ENCODE measurements at places on chromosomes 2 and 18.

DNA sequence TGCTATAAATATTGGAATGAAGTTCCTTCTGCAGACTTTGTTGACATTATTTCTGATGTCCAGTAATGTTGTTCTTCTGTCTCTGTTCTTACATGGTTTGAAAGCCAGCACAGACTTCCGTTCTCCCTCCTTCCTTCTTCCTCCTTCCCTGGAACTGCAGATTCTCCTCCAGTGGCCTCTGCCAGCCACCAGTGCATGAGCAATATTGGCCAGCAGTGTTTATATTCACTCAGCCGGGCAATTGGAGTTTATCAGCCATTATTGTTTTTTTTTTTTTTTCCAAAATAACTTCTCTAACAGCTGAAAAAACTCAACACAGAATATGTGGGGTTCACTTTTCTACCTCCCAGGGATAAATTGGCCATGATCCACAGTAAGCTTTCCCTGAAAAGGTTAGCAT, 86.8 kb downstream of the ADCYAP1 start:
- DNase-seq = no peak

DNA sequence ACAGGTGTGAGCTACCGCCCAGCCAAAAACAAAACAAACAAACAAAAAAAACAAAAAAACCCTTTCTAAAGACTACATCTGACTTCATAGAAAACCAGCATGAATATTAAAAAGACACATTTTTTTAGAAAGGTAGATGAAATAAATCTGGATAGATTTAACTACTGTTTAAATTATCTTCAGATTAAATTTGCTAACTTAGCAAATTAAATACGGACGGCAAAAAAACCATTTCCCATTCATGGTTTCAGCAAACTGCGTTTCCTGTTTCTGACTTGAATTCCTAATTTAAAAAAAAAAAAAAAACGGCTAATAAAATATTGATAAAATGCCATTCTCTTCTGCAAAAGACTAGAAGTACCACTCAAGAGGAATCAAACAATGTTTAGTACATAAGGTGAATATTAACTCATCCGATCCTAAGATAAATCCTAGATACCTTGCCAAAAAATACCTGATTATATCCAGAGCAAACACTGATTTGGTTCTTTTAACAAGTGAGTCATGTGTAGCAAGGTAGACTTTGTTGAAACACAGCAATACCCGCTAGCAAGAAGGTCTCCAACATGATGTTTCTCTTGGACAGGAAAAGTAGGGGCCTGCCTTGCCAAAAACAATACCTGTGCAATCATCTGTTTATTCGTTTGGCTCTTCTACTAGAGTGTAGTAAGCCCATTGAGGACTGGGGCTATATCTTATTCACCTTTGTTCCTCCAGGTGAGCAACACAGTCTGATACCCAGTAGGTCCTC, 96.2 kb downstream of the BARD1 start:
- no peak for DNase-seq

- DNase-seq = no peak
Measured at GRCh38 chr2:127072970-127073369, 34.0 kb downstream of the BIN1 start.

GRCh38 chr2:144358374-144358964, 161.4 kb downstream of the ZEB2 start:
- DNase-seq = peak; percentile 93

- no peak for DNase-seq
Measured at GRCh38 chr2:120245520-120246332, 6.9 kb upstream of the RALB start.

- DNase-seq = no peak
Measured at GRCh38 chr18:73615506-73615905, 532.1 kb downstream of the FBXO15 start.

- no peak for DNase-seq
Measured at GRCh38 chr2:206471524-206472062, 28.3 kb downstream of the ADAM23 start.

DNA sequence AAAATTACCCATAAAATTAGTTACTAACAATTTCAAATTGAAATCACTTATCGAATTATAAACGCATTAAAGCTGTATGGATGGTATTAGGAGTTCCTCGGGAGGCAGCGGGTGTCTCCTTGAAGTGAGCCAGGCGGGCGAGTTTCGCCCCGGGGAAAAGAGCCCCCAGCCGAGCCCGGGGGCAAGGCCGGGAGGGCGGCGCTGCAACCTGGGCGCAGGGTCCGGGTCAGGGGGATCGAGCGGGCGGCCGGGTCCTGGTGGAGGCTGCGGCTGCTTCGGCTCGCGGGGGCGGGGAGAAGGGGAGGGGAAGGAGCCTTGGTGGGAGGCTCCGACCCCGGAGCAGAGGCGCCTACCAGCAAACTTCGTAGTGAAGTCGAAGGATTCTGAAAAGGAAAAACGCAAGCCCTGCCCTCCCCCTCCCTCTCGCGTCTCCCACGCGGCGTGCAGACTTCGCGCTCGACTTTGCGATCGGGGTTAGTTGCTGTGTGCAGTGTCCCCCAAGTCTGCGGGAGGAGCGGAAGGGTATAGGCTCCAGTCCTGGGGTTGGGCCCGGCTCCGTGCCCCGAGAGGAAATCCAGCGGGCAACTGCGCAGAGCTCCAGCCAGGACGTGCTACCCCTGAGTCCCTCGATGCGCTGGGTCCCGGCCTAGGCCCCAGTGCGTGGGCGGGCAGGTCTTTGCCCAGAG, 140.8 kb downstream of the MEIS1 start:
- DNase-seq = peak; percentile 31

GRCh38 chr2:72148837-72149555, 1.3 kb upstream of the CYP26B1 start:
- DNase-seq = no peak

DNA sequence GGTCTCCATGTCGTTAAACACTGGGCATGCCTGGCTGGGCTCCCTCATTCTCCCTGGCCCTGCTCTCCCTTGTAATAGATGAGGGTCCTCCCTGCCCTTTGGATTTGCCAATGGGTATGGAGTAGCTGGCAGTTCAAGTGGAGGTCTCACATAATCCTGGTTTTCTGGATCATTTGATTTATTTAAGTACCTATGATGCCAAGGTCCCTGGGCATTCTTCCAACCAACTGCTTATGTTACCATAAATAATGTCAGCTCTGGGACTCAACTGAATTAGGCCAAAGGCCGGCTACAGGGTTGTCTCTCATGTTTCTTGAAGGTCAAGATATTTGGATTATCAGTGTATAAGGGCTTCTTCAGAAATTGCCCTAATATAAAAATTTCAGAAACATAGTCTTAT, 104.9 kb upstream of the LYPD6 start:
- no peak for DNase-seq

- DNase-seq = no peak
Measured at GRCh38 chr18:71336576-71337210, 1047.8 kb downstream of the SOCS6 start.

- DNase-seq = no peak
Measured at GRCh38 chr2:121905201-121905600, 149.8 kb downstream of the TSN start.

- DNase-seq = no peak
Measured at GRCh38 chr2:238897122-238897880, 49.4 kb downstream of the TWIST2 start.

DNA sequence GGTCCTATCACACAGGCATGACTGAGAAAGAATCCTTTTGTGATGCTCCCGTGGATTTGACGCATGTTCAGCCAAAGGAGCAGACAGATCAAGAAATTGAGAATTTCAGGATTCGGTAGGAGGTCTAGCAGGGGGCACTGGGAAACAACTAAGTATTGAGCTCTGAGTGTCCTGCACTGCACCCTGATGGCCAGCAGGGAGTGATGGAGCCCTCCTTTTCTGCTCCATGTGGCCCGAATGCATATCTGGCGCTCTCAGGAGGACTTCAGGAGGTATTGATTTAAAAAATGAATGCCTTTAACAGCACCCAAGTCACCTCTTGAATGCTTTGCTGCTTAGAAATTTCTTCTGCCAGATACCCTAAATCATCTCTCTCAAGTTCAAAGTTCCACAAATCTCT, 58.0 kb downstream of the ZNF519 start:
- peak; percentile 1 for DNase-seq

Data from suppressor macrophage treated with lipopolysaccharide for 1 hour (primary cell).